ENCODE measurements at places on chromosomes 7 and 10.

- no peak for DNase-seq
Observed at GRCh38 chr10:110052916-110053315, 45.1 kb downstream of the ADD3 start.

DNA sequence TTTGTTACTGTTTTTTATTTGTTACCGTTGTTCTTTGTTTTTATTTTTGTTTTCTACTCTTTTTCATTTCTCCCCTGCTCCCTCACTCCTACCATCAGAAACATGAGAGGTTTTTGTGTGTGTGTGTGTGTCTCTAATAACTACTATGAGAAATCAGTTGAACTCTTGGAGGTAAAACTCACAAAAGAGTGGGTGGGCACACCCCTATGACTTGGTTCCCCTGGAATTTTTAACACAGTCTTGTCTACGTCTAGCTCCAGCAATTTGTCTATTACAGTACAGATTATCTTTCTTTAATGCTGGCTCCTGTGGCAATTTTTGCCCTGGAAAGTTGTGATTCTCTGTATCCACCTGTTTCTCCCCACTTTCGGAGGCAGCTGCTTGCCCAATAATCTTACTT is 56.2 kb downstream of the AOAH start:
- DNase-seq = no peak

DNA sequence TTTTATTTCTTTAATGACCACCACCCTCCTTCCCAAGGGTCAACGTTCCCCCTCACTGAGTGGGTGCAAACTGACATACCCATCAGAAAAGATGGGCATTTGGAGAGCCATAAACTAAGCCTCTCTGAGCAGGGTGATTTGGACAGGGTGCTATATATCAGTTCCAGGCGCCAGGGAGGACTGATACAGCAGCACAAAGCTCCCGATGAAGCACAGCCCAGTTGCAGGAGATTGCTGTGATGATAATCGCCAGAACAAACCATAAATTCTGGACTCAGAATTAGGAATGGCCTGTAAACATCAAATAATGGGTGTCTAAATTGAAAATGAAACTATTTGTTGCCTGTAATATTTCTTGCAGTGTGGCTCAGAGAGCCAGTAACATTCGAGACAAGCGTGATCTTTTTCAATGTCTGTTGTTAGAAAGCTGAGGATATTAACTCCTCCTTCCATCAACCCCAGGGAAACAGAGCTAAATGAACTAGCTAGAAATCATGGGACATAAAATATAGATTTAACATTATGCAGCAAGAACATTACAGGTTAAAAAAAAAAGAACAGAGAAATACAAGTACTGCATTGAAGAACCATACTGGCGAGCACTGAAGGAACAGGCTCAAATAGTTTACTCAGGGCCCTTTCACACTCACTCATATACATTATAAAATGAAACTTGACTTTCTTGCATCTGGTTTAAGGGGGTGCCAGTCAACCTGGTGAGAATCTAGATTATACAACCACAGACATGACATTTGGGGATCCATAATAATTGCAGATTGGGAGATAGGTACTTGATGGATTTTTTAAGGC is 137.5 kb upstream of the LRRTM3 start:
- no peak for DNase-seq

DNA sequence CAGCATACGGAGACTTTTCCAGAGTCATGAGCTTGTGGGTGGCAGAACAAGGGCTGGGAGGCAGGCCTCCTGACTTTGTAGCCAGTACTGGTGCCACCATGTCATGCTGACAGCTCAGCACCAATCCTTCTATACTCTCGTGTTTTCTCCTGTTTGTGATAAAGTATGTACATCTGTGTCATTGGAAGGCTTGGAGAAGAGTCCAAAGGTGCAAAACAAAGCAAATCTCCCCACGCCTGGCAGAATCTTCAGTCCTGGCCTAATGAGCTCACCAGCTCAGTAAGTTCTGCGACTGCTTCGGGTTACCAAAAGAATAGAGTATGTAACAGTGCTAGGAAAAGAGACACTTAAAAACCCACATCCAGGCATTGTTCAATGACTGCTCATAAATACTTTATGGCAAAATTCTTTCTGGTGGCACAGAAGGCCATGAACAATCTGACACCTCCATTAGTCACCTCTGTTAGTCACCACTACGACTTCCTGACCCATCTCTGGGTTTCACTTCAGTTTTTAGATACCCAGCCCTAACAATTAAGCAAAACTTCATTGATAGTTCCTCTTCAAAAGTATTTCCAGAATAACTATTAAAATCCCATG is 24.5 kb downstream of the STEAP1 start:
- DNase-seq = no peak

GRCh38 chr10:50216894-50217293 is 34.4 kb downstream of the ASAH2 start:
- no peak for DNase-seq

GRCh38 chr10:88090568-88091214 is 227.3 kb downstream of the PTEN start:
- no peak for DNase-seq

GRCh38 chr10:128981251-128981650 is 485.8 kb upstream of the MGMT start:
- DNase-seq = no peak

DNA sequence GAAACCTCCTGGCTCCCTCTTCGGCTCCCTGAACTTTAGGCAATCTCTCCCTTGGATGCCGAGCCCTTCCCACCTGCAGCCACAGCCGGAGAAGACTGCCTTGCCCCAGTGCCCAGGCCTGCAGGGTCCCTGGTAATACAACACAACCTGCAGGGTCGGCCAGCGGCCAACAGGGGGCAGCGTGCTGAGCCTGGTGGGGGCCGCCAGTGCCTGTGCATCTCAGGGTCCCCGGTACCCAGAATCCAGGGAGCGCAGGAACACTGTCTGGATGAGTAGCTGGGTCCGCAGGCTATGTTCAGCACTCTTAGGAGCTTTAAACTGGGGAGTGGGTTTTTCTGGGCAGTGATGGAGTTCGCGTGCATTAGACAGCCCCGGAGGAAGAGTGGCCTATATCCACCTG is 17.5 kb upstream of the C10orf71 start:
- DNase-seq = no peak

DNA sequence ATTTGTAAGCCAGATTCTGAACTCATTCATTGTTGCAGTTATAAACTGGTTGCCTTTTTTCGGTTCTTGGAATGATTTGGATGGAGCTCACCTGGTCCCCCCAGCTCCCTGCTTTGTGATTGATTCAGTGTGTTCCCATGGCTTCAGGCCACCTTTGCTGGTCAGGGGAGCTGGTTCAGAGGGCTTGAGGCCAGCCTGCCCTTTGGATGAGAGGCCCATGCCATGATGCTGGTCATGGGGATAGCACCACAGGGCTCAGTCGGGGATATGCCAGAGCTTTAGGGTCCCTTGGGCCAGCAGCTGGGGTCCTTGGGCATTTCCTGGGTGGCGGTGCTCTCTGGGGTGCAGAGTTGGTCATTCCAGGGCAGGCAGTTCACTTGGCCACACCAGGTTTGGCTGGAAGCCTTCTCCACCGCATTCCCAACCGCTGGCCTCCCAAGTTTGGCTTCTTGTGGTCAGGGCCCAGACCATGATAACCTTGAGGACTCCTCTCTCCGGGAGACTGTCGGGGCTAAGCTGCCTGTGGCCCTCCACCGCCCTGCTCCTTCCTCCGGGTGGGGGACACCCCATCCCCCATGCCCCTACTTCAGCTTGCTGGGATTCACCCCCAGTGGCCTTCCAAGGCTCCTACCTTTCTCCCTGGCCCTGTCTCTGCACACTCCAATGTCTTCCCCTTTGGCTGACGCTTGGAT is 65.1 kb downstream of the MGMT start:
- DNase-seq = no peak

DNA sequence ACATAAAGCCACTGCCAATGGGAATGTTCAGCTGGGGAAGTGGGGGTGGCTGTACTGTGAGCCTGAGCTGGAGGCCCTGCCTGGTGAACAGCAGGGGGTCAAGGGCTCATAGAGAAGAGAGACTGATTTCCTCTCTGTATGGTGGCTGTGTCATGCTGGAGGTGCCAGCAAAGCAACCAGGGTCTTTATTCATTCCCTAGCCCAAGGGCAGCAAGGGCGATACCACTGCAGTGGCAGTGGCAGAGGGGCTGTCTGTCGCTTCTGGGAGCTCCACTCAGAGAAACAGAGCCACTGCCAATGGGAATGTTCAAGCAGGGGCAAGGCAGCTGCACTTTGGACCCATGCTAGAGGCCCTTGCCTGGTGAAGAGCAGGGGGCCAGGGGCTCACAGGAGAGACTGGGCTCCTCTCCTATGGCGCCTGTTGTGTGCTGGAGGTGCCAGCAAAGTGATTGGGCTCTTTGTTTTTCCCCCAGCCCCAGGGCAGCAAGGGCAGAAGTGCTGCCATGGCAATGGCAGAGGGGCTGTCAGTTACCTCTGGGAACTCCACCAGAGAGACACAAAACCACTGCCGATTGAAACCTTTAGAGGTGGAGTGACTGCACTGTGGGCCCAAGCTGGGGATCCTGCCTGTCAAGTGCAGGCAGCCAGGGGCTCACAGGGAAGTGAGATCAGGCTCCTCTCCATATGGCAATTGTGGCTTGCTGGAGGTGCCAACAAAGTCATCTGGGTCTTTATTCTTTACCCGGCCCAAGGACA is 545.1 kb downstream of the SH2D4B start:
- DNase-seq = no peak

DNA sequence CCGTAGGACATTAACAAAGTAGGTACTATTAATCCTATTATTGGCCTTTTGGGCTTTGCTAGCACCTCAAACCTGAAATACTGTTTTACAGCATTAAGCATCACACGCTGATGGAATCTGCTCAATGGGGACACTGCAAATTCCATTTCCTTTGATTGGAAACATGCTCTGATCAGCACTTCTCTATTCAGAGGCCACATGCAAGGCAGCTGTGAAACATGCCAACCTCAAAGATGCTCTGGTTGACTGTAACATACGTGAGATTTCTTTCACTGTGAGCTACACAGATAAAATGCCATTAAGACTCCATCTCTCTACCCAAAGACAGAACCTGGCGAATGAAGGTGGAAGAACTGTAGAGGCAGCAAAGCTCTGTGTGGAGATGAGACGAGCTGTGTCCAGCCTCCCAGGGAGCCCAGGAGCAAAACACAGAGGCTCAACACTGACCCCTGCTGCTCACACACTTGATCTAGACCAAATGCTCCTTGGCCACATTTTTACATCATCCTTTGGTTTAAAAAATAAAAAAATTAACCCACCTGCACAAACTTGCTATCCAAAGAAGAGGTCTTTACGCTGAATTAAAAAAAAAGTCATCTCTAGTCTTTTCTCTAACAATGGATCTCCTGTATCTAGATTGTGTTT is 8.0 kb downstream of the RSU1 start:
- no peak for DNase-seq

DNA sequence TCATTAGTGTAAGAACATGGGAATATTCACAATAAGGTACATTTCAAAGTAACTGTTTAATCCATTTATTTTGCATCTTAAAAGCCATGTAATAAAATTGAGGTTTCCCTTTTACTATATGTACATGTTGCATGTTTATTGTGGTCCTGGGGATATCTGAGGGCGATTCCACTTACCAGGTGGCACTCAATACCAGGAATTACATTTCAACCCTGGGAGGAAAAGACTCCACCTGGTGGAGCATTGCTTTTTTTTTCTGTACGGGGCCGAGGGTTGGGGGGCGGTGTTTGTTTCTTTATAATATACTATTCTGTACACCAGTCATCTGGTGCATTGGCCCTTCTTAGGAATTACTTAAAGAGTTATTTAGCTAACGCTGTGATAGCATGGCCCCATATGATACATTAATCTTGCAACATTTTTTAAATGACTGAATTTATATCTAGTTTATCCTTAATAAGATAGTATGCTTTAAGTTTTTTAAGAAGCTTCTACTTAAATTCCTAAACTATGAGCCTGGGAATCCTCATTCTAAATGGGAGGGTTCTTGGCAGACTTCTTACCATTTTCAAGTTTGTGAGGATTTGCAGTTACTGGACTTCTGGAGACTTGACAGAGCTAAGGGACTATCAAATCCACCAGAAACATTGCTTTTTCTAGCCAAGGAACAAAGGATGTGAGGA is 7.2 kb upstream of the HGF start:
- DNase-seq = no peak

DNA sequence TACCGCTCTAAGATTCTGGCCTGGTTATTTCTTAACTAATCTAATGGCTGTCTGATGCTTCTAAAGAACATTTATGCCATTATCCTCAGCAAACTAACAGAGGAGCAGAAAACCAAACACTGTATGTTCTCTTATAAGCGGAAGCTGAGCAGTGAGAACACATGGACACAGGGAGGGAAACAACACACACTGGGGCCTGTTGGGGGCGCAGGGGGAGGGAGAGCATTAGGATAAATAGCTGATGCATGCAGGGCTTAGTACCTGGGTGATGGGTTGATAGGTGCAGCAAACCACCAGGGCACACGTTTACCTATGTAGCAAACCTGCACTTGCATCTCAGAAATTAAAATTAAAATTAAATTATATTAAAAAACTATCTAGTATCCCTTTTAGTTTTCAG is 853.5 kb downstream of the GATA3 start:
- no peak for DNase-seq

DNA sequence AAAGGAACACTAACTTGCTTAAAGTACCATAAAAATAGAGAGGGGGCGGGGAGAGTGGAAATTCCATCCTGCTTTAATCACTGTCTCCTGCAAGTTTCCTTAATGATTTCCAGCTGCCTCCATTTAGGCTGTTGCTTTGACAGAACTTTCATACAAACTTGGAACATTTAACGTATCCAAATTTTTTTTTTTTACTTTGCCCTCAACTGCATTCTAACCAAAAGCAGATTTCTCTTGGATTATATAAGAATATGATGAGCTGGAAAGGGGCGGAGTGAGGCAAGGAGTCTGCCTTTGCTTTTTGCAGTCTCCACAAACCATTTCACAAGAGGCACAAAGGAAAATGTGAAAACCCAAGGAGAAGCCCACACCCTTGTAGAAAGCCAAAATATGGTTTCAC is 46.6 kb upstream of the COL1A2 start:
- no peak for DNase-seq

DNA sequence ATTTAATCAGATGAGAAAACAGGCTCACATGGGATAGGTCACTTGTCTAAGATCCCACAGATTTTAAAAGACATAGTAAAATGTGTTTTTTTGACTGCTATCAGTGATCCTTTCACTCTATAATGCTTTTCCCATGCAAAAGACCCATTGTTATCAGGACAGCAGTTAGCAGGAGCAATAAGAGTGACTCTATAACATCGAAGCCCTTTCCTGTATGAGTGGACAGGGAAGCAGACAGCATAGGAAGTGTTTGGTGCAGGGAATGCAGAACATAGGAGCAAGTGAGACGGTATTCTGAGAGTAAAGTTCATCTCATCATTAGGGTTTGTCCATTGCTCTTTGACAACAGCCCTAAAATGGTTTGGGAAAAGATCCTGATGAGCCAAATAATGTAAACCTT is 68.5 kb downstream of the SLC25A13 start:
- no peak for DNase-seq
